ENCODE measurements at places on chromosomes 11 and 22.

GRCh38 chr22:49405590-49405989 lies 422.1 kb downstream of the BRD1 start:
- no peak for DNase-seq

GRCh38 chr11:57667117-57667735 lies 688 bp upstream of the ZDHHC5 start:
- DNase-seq: peak; percentile 83

- no peak for DNase-seq
These were observed 109.9 kb downstream of the MPPED1 start for GRCh38 chr22:43521716-43522115.

DNA sequence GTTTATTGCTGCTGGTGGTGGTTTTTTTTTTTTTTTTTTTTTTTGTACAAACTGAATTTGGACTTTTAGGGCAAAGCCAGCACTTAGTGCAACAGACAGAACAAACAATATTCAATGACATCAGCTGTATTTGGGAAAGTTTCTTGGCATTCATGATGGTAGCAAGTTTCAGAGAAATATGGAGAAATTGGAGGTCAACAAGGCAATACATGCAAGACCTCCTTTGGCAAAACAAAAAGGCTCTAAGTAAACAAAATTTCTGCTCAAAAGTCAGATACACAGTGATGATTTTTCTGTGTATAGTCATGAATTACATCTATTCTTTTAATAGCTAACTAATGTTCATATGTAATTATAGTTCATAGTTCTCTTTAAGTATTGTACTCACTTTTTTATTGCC lies 612.5 kb upstream of the LUZP2 start:
- DNase-seq: no peak

DNA sequence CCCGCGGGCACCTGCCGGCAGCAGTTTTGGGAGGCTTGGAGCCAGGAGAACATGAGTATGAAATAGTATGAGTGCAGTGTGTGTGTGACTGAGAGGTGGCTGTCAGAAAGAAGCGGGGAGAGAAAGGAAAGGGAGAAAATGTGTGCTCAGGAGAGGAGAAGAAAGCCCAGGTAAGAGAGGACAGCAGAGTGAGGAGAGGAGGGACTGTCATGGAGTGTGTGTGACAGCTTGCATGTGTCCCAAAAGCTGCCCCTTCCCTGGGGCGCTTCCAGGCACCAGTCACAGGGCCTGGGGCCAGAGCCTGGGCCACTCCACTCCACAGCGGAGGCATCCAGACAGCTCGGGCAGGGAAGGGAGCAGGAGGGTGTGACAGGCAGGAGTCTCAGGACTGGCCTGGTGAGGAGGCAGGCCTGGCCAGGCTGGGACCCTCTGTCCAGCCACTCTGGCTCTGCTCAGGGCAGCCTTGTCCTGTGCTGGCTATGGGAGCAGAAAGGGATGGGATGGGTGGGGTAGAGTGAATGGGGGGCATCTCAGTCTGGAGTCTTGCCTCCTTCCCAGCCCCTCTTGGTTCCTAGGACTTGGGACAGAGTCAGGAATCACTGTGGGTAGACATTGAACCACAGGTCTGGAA lies 949 bp downstream of the MMP11 start:
- DNase-seq: no peak

All from BJ (cell line).